Stimulated activated CD4-positive, alpha-beta T cell treated with anti-CD3 and anti-CD28 coated beads, Interleukin-4, amount 100 ng/mL, for 24 hours (primary cell): ENCODE measurements at places on chromosomes 6 and 20.

- DNase-seq: no peak
Measured at GRCh38 chr6:12010635-12011275, 1.4 kb upstream of the HIVEP1 start.

DNA sequence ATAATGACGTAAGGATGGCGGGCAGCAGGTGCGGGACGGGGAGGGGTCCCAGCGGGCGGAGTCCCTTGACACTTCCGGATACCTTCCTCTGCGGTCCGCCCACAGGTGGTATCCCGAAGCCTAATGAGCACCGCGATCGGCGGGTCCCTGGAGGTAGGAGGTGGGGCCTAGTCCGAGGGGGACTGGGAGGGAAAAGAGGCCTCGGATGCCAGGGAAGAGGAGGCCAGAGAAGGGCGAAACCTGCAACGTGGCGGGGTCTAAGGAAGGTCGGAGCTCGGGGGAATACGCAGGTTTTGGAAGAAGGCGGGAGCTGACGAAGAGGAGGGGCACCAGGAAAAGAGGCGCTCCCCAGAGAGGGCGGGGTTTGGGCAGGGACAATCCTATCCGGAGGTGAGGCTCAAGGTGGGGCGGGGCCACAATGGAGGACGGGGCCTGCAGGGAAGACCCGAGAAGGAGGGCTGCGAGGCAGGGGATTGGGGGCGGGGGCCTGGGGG lies 3.7 kb downstream of the PRSS16 start:
- peak; percentile 67 for DNase-seq

- no peak for DNase-seq
Measured at GRCh38 chr20:51789434-51789833, 12.9 kb downstream of the SALL4 start.

GRCh38 chr6:127190552-127190951 lies 72.1 kb downstream of the RSPO3 start:
- DNase-seq: no peak

DNA sequence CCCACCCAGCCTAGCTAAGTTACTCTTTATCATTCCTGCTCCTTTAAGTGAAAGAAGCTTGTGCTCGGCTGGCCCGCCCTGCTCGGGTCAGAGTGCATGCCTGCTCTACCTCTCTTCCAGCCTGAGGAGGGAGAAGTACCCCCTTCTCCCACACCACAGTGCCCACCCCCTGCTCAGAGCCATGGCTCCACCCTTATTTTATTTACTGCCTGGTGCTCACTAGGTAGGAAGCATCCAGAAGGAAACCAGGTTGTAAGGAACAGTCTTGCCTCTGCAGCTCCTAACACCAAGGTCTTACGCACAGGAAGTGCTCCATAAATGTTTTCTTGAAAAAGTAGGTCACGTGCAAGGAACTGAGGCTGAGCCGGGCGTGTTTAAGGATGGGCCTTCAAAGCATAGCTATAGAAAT lies 105.7 kb upstream of the SNX9 start:
- no peak for DNase-seq

DNA sequence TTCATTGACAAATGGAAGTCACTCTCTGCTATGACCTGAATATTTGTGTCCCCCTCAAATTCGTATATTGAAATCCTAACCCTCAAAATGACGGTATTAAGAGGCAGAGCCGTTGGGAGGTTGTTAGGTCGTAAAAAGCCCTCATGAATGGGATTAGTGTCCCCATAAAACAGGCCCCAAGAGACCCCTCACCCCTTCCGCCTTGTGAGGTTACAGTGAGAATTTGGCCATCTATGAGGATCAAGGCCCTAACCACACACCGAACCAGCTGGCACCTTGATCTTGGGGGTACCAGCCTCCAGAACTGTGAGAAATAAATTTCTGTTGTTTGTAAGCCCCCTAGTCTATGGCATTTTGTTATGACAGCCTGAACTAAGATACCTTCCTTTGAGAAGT lies 52.5 kb upstream of the SLC22A16 start:
- DNase-seq: no peak

DNA sequence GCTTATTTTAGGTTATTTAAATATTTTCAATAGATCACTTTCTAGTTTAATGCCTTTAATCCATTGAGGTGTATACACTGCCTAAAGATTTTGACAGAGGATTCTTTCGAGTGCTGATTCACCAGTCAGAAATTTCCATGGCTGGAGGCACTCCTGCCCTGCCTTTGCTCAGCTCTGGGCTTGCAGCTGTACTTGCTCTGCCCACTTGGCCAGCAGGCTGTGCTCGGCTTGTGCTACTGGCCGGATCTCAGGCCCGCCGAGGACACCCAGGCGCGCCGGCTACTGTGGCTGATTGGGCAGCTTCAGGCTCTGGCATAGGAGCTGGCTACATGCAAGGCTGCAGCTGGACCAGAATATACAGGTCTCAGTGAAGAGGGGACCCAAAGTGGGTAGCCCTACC lies 675.1 kb upstream of the MMS22L start:
- no peak for DNase-seq

DNA sequence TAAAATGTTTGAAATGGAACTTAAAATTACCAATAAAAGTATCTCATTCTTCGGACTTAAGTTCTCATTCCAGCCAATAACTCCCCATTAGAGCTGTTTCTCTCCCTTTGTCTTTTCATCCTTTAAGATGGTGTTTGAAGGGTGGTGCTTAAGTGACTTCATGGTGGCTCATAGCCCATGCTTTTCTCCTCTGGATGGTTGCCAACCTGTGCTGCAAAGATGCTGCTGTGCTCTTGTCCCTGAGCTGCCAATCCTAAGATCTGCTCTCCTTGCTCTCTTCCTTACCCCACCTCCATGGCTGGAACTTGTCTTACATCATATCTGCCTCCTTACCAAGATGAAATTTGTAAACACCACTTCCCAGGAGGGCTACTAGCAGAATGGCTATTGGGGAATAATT lies 31.6 kb upstream of the PNRC1 start:
- DNase-seq: no peak

GRCh38 chr6:148348335-148348734 lies 5.7 kb downstream of the SASH1 start:
- no peak for DNase-seq

DNA sequence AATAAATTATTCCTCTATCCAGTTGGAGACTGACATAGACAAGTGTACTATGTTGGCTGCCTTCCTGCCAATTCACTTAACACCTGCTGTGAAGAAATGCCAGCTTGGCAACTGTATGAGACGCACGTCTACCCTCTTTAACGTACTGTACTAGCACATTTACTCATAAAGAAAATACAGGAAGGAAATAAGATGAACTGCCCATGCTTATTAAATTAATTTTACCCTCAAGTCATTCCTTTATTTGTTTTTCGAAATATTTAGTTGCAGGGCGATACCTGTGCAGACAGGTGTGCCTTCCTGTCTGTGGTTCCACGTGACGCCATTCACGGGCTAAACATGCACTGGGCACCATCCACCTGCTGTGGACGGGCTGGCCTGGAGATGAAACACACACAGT lies 52.0 kb downstream of the PSMG4 start:
- no peak for DNase-seq

- no peak for DNase-seq
Measured at GRCh38 chr6:160357088-160357487, 8.9 kb downstream of the SLC22A3 start.

GRCh38 chr6:147676495-147677199 lies 168.2 kb downstream of the SAMD5 start:
- no peak for DNase-seq
